Activated naive CD8-positive, alpha-beta T cell treated with anti-CD3 and anti-CD28 coated beads, Interleukin-2, amount 10 ng/mL, durations not matched to agents 7 days and 5 days (primary cell): ENCODE measurements at places on chromosomes 4 and X. TPM values are rescaled to one million over a fixed set of nuclear protein-coding genes. Genes with fewer than 3 reads are reported as not detected.

Gene CLIC2
- total RNA-seq, result 0.79 TPM

DNA sequence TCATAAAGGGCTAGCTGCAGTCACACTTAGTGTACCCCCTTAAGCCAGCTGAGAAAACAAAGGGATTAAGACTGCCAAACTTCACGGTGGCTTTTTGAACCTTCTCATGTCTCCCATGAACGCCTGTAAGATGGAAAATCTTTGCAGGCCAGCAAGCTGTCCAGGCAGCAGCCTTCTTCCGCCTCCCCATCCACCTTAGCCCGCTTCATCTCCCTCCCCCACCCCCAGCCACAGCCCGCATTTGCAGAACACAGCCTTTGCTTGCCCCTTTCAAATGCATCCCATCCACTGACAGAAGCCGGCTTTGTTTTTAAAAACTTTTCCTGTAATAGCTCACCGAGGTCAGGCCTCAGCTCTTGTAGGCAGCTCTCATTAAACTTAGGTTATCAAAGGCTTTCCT, 113.8 kb upstream of the FAM9B start:
- no peak overlapping the region for H3K4me3 ChIP-seq
- H3K4me1 ChIP-seq, result no peaks in the 10 kb centered on the region
- H3K27me3 ChIP-seq, result no peaks in the 10 kb centered on the region
- peaks cover 4% of the 10 kb centered on the region for H3K36me3 ChIP-seq
- no peak for DNase-seq
- no peak overlapping the region for H3K27ac ChIP-seq

DNA sequence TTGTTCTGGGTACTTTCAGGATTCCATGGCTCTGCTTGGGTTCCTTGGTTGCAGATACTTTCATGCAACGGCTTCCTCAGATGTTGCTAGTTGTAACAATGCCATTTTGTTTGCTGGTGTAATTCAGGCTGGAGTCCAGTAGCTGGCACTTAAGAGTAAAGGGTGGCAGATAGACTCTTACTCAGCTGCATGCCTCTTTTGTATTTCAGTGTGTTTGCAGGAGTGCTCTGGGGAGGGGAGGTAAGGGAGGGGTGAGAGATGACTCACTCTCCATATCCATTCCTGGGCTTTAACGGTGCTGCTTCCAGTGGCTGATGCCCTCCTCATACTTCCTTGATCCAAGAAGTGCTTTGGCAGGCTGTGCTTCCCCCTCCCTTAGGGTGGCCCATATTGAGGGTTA, 155.2 kb downstream of the ZNF330 start:
- no peak for DNase-seq
- no peaks in the 10 kb centered on the region for H3K36me3 ChIP-seq
- H3K27ac ChIP-seq, result no peak overlapping the region
- peaks cover 9% of the 10 kb centered on the region for H3K27me3 ChIP-seq
- H3K4me3 ChIP-seq, result no peak overlapping the region

DNA sequence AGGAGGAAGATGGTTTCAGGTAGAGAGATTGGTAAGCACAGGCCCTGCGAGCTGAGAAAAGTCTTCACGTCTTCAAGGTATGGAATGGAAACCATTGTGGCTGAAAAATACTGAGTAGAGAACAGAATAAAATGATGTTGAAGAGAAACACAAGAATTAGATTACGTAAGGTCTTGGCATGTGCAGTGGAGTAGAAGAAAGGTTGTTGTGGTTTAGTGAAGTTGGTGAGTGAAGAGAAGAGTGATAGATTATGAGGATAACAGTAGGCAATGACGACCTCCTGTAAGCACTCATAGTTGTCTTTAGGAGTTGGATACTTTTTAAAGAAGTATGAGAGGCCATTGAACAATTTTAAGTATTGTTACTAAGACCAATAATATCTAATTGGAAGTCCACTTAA, 642.6 kb downstream of the PCDH7 start:
- no peak overlapping the region for H3K4me3 ChIP-seq
- no peaks in the 10 kb centered on the region for H3K27me3 ChIP-seq
- H3K4me1 ChIP-seq, result no peaks in the 10 kb centered on the region
- DNase-seq, result no peak
- no peak overlapping the region for H3K27ac ChIP-seq
- H3K36me3 ChIP-seq, result no peaks in the 10 kb centered on the region

- no peak for DNase-seq
- no peak overlapping the region for H3K4me3 ChIP-seq
- peaks cover 3% of the 10 kb centered on the region for H3K27me3 ChIP-seq
- no peak overlapping the region for H3K27ac ChIP-seq
- H3K4me1 ChIP-seq, result peaks cover 7% of the 10 kb centered on the region
Measured at GRCh38 chr4:98833384-98833783, 95.5 kb downstream of the EIF4E start.

Gene TREX2
- total RNA-seq, result 2.2 TPM

Gene POU3F4
- total RNA-seq, result not detected

Gene SSX7
- total RNA-seq, result not detected

Gene AMBN
- total RNA-seq, result not detected

GRCh38 chrX:16304751-16305150, 137.5 kb downstream of the MAGEB17 start:
- H3K36me3 ChIP-seq, result no peaks in the 10 kb centered on the region
- no peak overlapping the region for H3K4me3 ChIP-seq
- H3K4me1 ChIP-seq, result no peaks in the 10 kb centered on the region
- H3K27me3 ChIP-seq, result peaks cover 4% of the 10 kb centered on the region

GRCh38 chr4:172357006-172357540, 543.9 kb downstream of the GALNTL6 start:
- no peak for DNase-seq
- H3K36me3 ChIP-seq, result no peaks in the 10 kb centered on the region
- H3K27me3 ChIP-seq, result no peaks in the 10 kb centered on the region
- H3K4me3 ChIP-seq, result no peak overlapping the region
- H3K4me1 ChIP-seq, result no peaks in the 10 kb centered on the region
- no peak overlapping the region for H3K27ac ChIP-seq

DNA sequence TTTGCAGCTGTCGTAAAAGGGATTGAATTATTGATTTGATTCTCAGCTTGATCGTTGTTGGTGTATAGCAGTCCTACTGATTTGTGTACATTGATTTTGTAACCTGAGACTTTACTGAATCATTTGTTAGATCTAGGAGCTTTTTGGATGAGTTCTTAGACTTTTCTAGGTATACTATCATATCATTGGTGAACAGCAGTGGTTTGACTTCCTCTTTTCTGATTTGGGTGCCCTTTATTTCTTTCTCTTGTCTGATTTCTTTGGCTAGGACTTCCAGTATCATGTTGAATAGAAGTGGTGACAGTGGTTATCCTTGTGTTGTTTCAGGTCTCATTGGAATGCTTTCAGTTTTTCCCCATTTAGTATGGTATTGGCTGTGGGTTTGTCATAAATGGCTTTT, 8.4 kb downstream of the APOOL start:
- peaks cover 10% of the 10 kb centered on the region for H3K36me3 ChIP-seq
- H3K4me3 ChIP-seq, result no peak overlapping the region
- DNase-seq, result no peak
- H3K4me1 ChIP-seq, result peaks cover 6% of the 10 kb centered on the region

DNA sequence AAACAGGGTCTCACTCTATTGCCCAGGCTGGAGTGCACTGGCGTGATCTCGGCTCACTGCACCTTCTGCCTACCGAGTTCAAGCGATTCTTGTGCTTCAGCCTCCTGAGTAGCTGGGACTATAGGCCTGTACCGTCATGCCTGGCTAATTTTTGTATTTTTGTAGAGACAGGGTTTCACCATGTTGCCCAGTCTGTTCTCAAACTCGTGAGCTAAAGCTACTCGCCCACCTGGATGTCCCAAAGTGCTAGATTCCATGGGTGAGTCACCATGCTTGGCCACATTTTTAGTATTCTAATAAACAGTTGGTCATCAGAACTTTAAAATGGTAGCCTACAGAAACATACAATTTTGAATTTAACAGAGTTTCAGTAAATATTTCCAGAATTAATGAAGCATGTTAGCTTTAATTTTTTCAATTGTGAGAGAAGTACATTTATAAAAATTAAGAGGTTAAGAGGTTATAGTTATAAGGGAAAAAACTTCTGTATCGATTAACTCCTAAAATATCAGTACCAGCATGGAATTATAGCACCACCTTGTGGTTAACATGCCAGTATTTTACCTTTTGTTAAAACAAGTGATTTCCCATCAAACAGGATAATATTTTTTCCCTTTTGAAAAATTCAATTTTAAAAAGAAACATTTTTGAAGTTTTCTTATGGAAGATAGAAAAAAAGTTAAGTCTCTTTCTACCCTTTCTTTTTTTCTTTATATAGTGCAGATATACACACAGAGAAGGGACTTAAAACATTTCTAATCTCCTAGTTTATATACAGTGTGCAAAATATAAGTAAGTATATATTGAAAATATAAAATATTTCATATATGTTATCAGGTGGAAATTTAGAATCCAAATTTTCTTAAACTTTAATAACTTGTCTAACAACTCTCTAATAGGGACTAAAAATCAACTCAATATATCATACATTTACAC, 35.4 kb downstream of the CEP44 start:
- H3K27me3 ChIP-seq, result no peaks in the 10 kb centered on the region
- no peak overlapping the region for H3K4me3 ChIP-seq
- peaks cover 3% of the 10 kb centered on the region for H3K36me3 ChIP-seq
- H3K27ac ChIP-seq, result no peak overlapping the region

Gene FAM236C
- total RNA-seq, result not detected

DNA sequence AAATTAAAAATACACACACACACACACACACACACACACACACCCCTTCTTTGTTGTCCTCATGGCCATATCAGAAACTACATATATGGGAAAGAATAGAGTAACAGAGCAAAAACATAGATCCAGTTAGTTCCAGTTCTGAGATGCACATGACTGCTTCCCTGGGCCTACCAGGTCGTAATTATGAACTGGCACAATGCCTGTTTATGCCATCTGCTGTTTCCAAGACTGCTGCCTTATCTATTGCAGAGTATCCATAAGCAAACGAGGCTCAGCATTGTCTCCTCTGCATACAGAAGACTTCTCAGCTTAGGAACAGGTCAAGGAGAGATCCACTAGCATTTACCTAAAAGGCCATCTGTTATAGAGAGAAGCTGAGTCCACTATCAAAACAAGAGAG, 789.0 kb downstream of the TECRL start:
- H3K4me3 ChIP-seq, result no peak overlapping the region
- H3K27me3 ChIP-seq, result no peaks in the 10 kb centered on the region
- no peak for DNase-seq

- H3K27me3 ChIP-seq, result no peaks in the 10 kb centered on the region
- no peak for DNase-seq
- no peaks in the 10 kb centered on the region for H3K4me1 ChIP-seq
- H3K4me3 ChIP-seq, result no peak overlapping the region
- H3K36me3 ChIP-seq, result no peaks in the 10 kb centered on the region
Measured at GRCh38 chrX:10828640-10829039, 208.3 kb upstream of the MID1 start.

GRCh38 chrX:41602816-41603345, 85.9 kb upstream of the GPR34 start:
- DNase-seq, result no peak
- H3K36me3 ChIP-seq, result peaks cover 7% of the 10 kb centered on the region
- H3K27ac ChIP-seq, result no peak overlapping the region
- no peaks in the 10 kb centered on the region for H3K4me1 ChIP-seq
- H3K4me3 ChIP-seq, result no peak overlapping the region

Gene MGAT4D
- total RNA-seq, result not detected

Gene MSMO1
- 42.3 TPM for total RNA-seq

Gene CT45A10
- not detected for total RNA-seq

GRCh38 chr4:101230801-101231426, 116.4 kb downstream of the PPP3CA start:
- no peak overlapping the region for H3K27ac ChIP-seq
- H3K4me3 ChIP-seq, result no peak overlapping the region
- peaks cover 5% of the 10 kb centered on the region for H3K4me1 ChIP-seq
- no peaks in the 10 kb centered on the region for H3K27me3 ChIP-seq

DNA sequence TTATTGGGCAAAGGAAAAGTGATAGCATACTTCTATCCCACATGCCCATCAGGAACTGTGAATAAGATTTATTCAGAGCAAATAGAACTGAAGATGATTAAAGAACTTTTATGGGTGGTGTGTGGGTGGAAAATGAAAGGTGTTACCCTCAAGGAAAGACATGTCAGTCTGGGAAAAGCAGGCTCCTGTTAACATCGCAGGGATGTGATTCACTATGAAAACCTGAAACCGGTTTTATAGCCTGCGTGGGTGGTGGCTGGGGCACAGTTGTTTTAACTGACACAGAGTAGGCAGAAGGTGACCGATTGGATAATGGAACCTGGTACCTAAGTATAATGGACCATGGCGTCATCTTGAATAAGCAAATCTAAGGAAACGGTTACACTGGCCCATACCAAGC, 61.3 kb upstream of the CASK start:
- no peak overlapping the region for H3K27ac ChIP-seq
- no peak for DNase-seq
- H3K27me3 ChIP-seq, result no peaks in the 10 kb centered on the region
- no peak overlapping the region for H3K4me3 ChIP-seq

GRCh38 chr4:87406462-87406861, 15.5 kb upstream of the HSD17B11 start:
- peak overlapping the region; percentile 55 for H3K4me3 ChIP-seq
- H3K4me1 ChIP-seq, result peaks cover 12% of the 10 kb centered on the region
- peak overlapping the region; percentile 62 for H3K27ac ChIP-seq

Gene ADH1C
- total RNA-seq, result not detected

DNA sequence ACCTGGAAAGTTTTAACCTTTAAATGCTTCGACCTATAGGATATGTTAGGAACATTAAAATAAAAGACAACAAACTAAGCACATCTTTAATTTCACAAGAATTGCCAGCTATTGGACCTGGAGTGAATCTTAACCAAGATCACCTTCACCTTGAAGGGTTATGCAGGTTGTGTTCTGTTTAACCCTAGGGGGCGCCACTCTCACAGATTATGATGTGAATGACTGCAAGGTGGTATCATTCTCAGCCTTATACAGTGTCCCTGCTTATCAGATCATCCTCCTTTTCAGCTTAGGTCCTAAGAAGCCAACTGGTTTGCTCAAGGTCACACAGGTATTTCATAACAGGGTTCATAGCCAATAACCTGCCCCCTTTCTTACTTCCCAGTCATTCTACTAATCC, 23.5 kb downstream of the INTS6L start:
- H3K27ac ChIP-seq, result no peak overlapping the region
- H3K4me3 ChIP-seq, result no peak overlapping the region
- H3K27me3 ChIP-seq, result no peaks in the 10 kb centered on the region
- no peaks in the 10 kb centered on the region for H3K36me3 ChIP-seq

GRCh38 chrX:3141031-3141430, 99.8 kb downstream of the ARSF start:
- H3K27ac ChIP-seq, result no peak overlapping the region
- peaks cover 8% of the 10 kb centered on the region for H3K4me1 ChIP-seq
- no peak overlapping the region for H3K4me3 ChIP-seq
- peaks cover 12% of the 10 kb centered on the region for H3K36me3 ChIP-seq
- H3K27me3 ChIP-seq, result no peaks in the 10 kb centered on the region

Gene IL9R
- 31.4 TPM for total RNA-seq

- no peak for DNase-seq
- no peak overlapping the region for H3K27ac ChIP-seq
- H3K36me3 ChIP-seq, result no peaks in the 10 kb centered on the region
- H3K4me3 ChIP-seq, result no peak overlapping the region
- H3K4me1 ChIP-seq, result no peaks in the 10 kb centered on the region
Measured at GRCh38 chr4:75232546-75232945, 281.7 kb downstream of the RCHY1 start.

GRCh38 chrX:80667967-80668366, 141.7 kb downstream of the BRWD3 start:
- H3K27me3 ChIP-seq, result no peaks in the 10 kb centered on the region
- no peak overlapping the region for H3K4me3 ChIP-seq
- H3K4me1 ChIP-seq, result no peaks in the 10 kb centered on the region
- DNase-seq, result no peak

- no peaks in the 10 kb centered on the region for H3K4me1 ChIP-seq
- no peaks in the 10 kb centered on the region for H3K36me3 ChIP-seq
- H3K4me3 ChIP-seq, result no peak overlapping the region
- H3K27me3 ChIP-seq, result no peaks in the 10 kb centered on the region
Measured at GRCh38 chr4:7426525-7427171, 8.1 kb downstream of the PSAPL1 start.
